Anterior cingulate cortex (tissue), 58 donors: ENCODE measurements at places on chromosomes 1 and 21.
A peak's percentile ranks its signal among the peaks of the same experiment; 100 is the strongest.

GRCh38 chr21:46374761-46375389 is 50.9 kb downstream of the PCNT start:
- no peak for DNase-seq

GRCh38 chr1:114488739-114489138 is 22.3 kb downstream of the TRIM33 start:
- no peak for DNase-seq

GRCh38 chr1:19563324-19564097 is 78.2 kb upstream of the CAPZB start:
- DNase-seq: peak; percentile 27

DNA sequence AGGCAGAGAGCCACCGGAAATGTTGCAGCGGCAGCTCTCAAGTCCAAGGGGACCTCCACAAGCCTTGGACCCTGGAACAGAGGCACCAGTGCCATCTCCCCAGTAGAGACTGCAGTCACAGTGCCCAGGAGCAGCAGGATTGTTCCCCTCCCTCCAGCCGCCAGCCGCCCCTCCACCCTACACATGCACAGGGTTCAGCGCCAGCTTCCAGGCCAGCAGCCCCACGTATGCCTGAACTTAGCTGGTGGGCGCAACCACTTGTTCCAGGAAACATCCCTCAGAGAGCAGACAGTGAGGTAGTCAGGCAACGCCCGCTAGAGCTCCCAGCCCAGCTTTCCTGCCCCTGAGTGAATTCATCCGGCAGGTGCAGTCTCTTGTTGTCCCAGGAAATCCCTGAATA is 1098.1 kb upstream of the NCAM2 start:
- DNase-seq: no peak

- no peak for DNase-seq
Observed at GRCh38 chr1:176765608-176766007, 302.6 kb downstream of the PAPPA2 start.

- no peak for DNase-seq
Observed at GRCh38 chr1:33007190-33008050, 29.3 kb downstream of the AK2 start.

DNA sequence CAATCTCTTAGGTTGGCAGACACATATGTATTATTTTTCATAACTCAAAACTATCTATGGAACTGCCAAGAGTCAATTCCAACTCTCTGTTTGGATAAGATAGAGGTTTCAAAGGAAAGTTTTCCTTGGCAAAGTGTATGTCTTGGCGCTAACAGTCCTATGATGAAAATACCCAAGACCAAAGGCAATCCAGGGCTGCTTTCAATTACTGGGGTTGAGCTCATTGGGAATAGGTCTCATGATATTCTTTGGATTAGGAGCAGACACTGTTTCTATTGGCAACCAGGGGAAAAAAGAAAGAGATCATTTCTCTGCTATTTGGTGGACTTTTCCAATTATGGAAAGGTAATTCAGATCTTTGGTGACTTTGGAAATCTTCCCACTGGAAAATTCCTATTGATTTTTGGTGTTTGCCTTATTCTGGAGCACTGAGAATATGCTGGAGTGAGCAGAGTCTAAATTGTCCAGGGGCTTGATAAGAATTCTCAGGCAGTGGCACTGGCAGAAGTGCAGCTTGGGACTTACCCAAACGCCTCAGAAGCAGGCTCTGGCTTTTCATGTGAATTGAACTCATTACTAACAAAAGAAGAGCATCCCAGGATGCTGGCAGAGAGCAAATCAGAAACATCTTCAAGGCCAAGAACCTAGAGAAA is 20.4 kb upstream of the PLXNA2 start:
- no peak for DNase-seq

- no peak for DNase-seq
Observed at GRCh38 chr1:90434460-90434859, 282.6 kb downstream of the BARHL2 start.

DNA sequence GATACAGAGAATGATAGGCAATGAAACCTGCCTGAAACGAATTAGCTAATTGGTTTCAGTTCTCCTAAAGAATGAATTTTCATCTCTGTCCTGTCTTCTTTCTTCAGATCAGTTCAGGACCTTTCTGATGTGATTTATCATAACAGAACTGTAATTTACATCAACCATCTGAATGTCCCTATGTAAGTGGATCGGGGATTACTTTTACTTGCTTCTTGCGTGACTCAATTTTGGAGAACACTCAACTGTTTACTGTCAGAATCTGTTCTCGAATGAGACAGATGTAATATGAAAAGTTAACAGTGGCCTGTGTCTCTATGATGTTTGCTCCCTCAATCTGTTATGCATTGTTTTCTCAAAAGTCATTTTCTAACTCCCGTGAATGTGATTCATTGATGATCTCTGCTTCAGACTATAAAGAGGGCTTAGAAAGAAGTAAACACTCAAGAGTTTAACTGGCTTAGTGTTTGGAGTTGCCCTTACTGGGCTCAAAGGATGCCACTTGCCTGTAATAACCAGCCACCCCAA is 111.0 kb downstream of the GABPA start:
- DNase-seq: no peak

DNA sequence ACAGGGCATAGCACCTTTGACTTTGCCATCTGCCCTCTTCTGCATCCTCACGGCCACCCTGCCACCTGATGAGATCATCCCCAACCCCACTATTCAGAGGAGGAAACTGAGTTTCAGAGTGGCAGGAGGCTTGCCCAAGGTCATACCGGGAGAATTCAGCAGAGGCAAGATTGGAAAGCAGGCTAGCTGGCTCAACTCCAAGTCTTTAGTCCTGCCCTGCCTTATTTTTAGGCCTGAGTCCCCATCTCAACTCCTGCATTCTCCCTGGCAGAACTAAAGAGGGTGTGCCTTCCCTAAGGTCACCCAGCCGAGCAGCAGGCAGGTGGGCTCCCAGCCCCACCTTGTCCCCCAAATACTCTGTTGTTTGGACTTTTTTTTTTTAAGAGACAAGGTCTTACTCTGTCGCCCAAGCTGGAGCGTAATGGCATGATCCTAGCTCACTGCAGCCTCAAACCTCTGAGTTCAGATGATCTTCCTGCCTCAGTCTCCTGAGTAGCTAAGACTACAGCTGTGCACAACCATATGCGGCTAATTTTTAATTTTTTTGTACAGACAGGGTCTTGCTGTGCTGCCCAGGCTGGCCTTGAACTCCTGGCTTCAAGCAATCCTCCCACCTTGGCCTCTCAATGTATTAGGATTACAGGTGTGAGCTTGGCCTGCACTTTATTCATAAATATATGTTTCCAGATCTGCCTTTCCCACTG is 13.8 kb upstream of the FGR start:
- DNase-seq: no peak

DNA sequence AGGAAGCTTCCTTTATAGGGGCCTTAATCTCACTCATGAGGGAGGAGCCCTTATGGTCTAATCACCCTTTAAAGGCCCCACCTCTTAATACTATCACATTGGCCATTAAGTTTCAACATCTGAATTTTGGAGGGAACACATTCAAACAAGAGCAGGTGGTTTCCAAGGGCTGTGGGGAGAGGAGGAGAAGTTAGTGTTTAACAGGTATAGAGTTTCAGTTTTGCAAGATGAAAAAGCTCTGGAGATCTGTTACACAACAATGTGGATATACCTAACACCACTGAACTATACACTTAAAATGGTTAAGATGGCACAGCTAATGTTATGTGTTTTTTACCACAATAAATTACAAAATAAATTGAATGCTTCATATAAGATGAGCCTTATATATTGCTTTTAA is 113.4 kb upstream of the DNAH14 start:
- DNase-seq: no peak

- no peak for DNase-seq
Observed at GRCh38 chr1:4561205-4561604, 93.2 kb upstream of the AJAP1 start.

- no peak for DNase-seq
Observed at GRCh38 chr1:185351734-185352466, 34.9 kb upstream of the IVNS1ABP start.

DNA sequence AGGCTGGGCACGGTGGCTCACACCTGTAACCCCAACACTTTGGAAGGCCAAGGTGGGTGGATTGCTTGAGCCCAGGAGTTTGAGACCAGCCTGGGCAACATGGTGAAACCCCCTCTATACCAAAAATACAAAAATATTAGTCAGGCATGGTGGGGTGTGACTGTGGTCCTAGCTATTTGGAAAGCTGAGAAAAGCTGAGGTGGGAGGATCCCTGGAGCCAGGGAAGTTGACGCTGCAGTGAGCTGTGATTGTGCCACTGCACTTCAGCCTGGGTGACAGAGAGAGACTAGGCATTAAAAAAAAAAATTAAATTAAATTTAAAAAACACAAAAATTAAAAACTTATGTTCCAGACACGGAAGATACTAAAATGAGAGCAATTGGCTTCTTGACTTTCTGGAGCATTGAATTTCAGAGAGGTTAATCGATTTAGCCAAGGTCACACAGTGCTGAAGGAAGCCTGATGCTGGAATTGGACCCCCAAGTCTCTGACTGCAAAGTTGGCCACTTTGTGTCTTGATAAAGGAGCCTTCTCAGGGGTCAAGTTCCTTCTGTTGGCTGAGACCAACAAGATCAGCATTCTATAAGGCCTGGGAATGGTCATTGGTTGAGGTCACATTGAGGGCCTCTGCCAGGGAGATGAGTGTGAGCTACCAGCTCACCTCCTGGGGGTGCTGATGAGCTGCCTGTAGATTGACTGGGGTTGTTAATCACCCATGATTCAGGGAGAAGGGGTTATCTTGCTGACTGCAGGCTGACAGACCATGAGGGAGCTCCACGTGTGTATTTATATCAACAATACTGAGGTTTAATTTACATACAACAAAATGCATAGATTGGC is 54.3 kb downstream of the RPS6KA1 start:
- no peak for DNase-seq

GRCh38 chr1:94239796-94240195 is 2.4 kb upstream of the ARHGAP29 start:
- no peak for DNase-seq

DNA sequence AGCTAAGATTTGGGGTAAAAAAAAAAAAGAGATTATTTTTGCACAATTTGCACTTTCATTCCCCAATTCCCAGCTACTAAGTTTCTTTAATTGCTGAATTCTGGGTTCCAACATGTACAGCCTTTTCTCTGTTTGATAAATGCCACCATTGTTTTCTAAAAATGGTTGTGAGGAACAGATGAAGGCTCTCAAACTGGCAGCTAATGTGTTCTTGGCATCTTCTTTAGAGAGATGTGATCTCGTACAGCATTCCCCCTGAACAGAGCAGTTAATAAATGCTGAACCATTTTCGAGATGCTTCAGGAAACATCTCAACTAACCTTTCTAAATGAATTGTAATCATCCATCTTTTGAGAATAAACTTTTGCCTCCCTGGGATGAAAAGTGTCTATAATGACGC is 107.9 kb upstream of the DYNLT5 start:
- DNase-seq: no peak

DNA sequence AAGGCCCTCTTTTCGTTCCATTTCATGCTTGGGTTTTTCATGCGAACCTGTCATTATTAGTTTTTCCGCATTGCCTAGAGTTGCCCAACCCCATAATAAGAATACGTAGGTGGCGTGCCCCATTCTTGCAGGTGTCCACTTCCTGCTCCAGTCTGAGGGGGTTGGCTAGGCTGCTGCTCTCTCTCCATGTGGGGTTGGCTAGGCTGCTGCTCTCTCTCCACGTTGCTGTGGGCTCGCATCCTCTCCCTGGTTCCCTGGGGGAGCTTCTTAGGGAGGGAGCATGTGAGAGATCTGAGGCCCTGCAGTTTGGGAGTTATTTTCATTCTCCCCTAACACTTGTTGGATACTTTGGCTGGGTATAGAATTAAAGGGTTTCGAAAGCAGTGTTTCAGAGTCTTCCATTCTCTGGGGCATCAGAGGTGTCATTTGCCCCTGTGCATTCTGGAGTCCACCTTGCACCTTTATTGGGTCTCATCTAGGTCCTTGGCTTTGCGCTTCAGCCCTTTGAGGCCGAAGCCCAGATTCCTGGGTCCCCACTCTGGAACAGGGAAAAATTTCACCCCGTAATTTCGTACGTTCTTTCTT is 8.6 kb downstream of the C1orf35 start:
- no peak for DNase-seq

GRCh38 chr1:86445919-86446318 is 21.9 kb downstream of the CLCA2 start:
- no peak for DNase-seq

DNA sequence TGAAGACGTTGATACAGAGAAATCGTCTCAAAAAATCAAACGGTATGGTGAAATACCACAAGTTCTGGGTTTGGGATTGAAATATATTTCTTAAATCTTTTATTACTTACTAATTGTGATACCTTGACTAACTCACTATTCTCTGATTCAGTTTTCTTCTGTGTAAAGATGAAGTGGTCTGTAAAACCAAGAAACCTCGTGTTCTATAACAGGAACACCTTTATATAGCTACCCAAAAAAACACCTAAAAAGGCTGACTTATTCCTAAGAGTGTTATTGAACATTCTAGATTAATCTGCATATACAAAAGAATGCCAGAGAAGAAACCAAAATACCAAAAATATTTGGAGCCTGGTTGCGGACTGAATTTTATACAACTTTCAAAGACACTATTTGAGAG is 721 bp downstream of the LRRIQ3 start:
- DNase-seq: no peak

DNA sequence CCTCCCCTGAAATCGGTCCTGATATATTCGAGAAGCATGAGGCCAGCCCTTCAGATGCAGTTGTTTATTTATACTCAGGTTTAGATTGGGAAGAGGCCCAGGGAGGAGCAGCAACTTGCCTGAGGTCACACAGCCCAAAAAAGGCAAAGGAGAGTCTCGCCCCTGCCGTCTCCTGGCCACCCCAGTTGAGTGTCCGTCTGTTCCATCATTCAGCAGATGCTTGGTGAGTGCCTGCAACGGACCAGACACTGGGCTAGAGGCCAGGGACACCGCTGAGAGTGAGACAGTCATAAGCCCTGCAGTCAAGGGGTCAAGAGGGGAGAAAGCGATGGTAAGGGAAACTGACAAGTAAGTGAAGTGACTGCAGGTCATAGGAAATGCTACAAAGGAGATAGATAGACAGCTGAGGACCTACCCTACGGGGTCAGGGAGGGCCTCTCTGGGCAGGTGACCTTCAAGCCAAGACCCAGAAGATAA is 15.4 kb upstream of the SELENON start:
- no peak for DNase-seq

GRCh38 chr1:3688356-3689137 is 36.2 kb downstream of the TP73 start:
- DNase-seq: no peak
